ENCODE measurements at places on chromosomes 3 and 15. TPM values are rescaled to one million over a fixed set of nuclear protein-coding genes. Genes with fewer than 3 reads are reported as not detected.

GRCh38 chr3:6179761-6180160 is 681.2 kb upstream of the GRM7 start:
- DNase-seq, result no peak

- no peak for DNase-seq
Observed at GRCh38 chr3:128624526-128625138, 26.0 kb downstream of the RPN1 start.

DNA sequence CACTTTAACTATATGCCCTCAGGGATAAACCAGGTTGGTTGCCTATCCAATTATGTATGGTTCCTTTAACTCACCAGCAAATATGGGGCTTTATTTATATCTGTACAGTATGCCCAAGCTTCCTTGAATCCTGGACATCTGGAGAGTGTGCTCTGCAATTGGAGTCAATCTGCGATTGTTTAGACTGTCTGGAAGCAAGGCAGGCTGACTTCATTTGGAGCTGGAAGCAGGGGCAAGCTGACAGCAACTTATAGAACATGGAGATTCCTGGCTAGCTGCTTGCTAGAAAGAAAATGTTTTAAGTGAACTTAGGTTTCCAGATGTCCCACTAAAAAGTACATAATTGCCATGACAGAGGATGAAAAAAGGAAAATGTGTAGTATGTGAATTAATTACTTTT is 63.7 kb upstream of the TPRG1 start:
- DNase-seq, result no peak

The TP63 gene
- not detected for total RNA-seq

The WDR76 gene
- total RNA-seq, result 18.0 TPM

GRCh38 chr3:70927239-70927638 is 614.8 kb upstream of the MDFIC2 start:
- no peak for DNase-seq

DNA sequence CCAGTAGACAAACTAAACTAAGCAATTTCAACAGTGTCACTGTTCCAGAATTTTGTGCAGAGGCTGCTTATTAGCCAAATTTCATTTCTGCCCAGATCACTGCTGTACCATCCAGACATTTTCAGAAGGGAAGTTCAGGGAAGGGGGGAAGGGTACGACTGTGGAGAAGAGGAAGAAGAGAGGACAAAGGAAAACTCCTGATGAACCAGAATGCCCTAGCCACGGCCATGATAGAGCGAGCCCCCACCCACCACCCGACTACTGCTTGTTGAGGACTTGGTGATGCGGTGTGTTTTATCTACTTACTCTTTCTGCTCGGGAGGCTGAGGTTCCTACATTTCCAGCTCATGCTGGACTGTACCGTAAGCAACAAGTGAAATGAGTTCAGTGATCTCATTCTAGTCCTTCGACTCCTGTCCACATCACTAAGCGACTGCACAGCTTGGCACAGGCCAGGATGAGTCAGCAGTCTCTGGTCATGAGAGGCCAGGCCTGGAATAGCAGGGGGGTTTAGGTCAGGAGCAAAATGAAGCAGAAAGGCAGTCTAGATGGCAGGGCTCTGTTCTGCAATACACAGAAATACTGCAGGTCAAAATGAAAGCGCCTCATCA is 330.8 kb downstream of the TIGIT start:
- DNase-seq, result peak; percentile 48

- peak; percentile 75 for DNase-seq
Observed at GRCh38 chr3:62622553-62623174, 249.3 kb upstream of the FEZF2 start.

The FSTL1 gene
- 69.2 TPM for total RNA-seq

GRCh38 chr15:41839781-41840491 is 1.3 kb downstream of the PLA2G4B start:
- no peak for DNase-seq

GRCh38 chr3:108406661-108407206 is 103.7 kb downstream of the MYH15 start:
- DNase-seq, result peak; percentile 91

- no peak for DNase-seq
Observed at GRCh38 chr15:76138436-76138835, 78.7 kb downstream of the TMEM266 start.

- no peak for DNase-seq
Observed at GRCh38 chr15:92909136-92909781, 9.1 kb downstream of the CHD2 start.

- DNase-seq, result no peak
Observed at GRCh38 chr15:43412096-43412495, 41.2 kb downstream of the TUBGCP4 start.

- DNase-seq, result peak; percentile 69
Observed at GRCh38 chr3:139561959-139562676, 22.6 kb upstream of the RBP1 start.

DNA sequence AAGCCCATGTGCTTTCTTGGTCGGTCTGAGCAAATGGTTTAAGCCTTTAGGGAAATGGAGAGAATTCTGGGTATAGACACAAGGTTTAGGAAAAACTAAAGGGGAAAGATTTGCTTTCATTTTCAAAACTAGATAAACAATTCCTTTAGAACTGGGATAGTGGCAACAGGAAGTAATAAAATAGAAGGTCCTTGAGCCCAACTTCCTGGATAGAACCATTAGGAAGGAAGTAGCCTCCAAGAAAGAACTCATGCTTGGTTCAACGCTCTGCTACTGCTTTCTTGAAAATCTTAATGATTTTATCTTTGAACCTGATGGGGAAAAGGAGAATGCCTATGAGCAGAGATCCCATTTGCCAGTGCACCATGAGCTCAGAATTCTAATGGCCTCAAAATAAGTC is 147.0 kb upstream of the THRB start:
- DNase-seq, result no peak
